NCI-H345 (cell line): ENCODE measurements at places on chromosomes 13 and 19.
A peak's percentile ranks its signal among the peaks of the same experiment; 100 is the strongest.

DNA sequence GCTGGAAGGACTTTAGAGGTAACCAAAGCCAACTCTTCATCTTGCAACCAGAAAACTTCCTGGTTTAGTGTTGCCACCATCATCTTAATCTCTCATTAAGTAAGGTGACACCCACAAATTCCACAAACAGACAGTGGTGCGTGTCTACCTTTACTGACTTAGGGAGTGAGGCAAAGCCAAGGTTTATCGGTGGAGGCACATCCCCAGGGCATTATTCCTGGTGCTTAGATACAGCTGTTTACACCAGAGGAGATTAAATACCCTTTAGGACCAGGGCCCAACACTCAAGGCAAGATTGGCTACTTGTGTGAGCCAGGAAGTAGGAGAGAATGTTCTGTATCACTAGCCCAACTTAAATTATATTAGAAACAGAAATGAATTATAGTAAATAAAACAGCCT, 9.5 kb downstream of the STOML3 start:
- DNase-seq, result no peak

GRCh38 chr19:9941671-9942070, 5.4 kb upstream of the OLFM2 start:
- no peak for DNase-seq

DNA sequence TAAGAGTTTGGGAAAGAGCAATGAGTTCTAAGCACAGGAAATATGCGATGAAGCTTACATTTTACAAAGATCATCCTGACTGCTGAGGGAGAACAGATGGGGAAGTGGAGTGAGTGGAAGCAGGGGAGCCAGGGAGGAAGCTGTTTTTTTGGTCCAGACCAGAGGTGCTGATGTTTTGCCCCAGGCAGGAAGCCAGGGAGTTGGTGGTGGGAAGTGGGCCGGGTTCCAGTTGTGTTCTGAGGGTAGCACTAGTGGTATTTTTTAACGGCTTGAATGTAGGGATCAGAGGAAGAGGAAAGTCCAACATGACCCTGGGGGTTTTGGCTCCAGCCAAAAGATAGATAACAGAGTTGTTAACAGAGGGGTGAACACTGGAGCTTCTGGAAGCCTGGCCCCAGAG, 20.7 kb upstream of the OLFM4 start:
- DNase-seq, result no peak

DNA sequence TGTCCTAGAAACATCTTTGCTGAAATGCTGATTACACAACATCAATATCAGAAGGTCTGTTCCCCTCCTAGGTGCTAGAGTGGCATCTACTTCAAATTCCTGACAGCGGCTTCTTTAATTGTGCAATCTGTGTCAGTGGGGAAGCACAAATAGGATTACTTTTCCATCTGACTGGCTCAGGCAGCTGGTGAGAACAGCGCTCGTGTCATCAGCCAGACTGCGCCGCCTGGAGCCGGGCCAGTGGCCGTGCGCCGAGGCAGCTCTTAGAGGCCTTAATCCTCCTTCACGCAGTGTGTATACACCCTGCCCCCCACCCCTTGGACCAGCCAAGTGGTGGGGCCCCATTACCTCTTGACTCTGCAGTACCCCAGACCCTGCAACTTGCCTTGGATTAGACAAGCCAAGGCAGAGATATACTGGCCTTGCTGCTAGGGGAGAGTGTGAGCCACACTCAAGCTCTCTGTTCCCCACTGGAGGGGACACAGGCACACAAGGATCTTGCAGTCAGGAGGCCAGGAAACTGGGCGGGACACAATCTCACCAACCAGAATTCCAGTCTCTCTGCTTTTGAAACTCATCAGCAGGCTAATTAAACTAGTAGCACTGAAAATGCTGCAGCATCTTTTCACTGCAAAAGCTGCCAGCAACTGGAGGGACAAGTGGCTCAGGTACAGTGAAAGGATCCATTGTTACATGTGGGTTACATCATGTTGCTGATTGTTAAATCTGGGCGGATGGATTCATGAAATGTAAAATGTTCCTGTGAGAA, 48.9 kb upstream of the EPHX3 start:
- peak; percentile 76 for DNase-seq
